Ascending aorta (tissue), 2 donors: ENCODE measurements at places on chromosomes 16 and 17.

DNA sequence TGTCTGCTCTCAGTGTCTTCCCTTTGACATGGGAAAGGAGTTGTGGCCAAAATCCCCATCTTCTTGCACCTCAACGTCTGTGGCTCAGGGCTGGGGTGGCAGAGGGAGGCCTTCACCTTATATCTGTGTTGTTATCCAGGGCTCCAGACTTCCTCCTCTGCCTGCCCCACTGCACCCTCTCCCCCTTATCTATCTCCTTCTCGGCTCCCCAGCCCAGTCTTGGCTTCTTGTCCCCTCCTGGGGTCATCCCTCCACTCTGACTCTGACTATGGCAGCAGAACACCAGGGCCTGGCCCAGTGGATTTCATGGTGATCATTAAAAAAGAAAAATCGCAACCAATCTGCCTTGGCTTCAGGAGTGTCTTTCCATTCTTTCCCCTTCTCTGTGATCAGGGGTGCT lies 918 bp upstream of the MRM1 start:
- H3K27ac ChIP-seq: peak overlapping the region; percentile 87
- H3K4me1 ChIP-seq: peaks cover 3% of the 10 kb centered on the region
- DNase-seq: no peak
- no peaks in the 10 kb centered on the region for H3K27me3 ChIP-seq

DNA sequence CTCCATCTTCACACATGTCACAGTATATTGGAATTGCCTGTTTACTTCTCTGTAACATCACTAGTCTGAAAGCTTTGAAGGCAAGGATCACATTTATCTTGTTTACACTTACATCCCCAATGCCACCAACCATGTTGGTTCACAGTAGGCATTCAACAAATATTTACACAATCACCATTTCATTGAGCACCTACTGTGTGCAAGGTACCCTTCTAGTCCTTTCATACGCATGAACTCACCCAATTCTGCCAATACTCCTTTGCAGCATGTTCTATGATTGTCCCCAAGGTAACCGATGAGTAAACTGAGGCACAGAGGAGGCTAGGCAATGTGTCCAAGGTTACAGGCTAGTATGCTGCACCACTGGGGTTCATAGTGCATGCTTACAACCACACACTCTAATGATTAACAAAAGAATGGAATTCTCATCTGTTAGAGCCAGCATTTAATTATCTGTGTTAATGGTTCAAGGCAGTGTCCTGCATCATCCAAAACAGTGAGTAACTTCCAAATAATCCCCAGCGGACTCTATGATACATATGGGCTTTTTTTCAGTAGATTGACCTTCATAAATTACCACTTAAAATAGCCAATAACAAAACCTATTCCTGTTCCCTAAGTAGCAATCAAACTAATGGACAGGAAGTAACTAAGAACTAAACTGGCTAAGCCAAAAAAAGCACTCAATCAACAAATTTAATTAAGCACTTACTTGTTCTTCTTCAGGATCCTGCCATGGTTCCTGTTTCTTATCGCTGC lies 364.5 kb upstream of the XYLT1 start:
- no peak for DNase-seq
- H3K36me3 ChIP-seq: no peaks in the 10 kb centered on the region
- no peaks in the 10 kb centered on the region for H3K27me3 ChIP-seq
- no peak overlapping the region for H3K4me3 ChIP-seq
- no peak overlapping the region for H3K27ac ChIP-seq

- no peak overlapping the region for H3K4me3 ChIP-seq
- no peaks in the 10 kb centered on the region for H3K36me3 ChIP-seq
- no peak for DNase-seq
- H3K27me3 ChIP-seq: no peaks in the 10 kb centered on the region
- H3K4me1 ChIP-seq: no peaks in the 10 kb centered on the region
Observed at GRCh38 chr17:70955441-70955840, 786.1 kb downstream of the KCNJ2 start.

- no peak overlapping the region for H3K4me3 ChIP-seq
- H3K4me1 ChIP-seq: no peaks in the 10 kb centered on the region
- DNase-seq: no peak
Observed at GRCh38 chr16:9964426-9964825, 217.8 kb downstream of the GRIN2A start.

DNA sequence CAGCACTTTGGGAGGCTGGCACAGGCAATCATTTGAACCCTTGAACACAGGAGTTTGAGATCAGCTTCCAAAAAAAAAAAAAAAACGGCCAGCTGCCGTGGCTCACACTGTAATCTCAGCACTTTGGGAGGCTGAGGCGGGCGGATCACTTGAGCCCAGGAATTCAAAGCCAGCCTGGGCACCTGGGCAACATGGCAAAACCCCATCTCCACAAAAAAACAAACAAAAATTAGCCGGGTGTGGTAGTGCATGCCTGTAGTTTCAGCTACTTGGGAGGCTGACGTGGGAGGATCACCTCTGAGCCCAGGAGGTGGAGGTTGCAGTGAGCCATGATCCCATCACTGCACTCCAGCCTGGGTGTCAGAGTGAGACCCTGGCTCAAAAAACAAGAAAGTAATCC lies 39.0 kb downstream of the GRB2 start:
- no peak overlapping the region for H3K27ac ChIP-seq
- DNase-seq: no peak
- H3K27me3 ChIP-seq: no peaks in the 10 kb centered on the region
- no peak overlapping the region for H3K4me3 ChIP-seq
- H3K4me1 ChIP-seq: peaks cover 8% of the 10 kb centered on the region

GRCh38 chr16:4744555-4745273 lies 10.4 kb downstream of the DNAAF8 start:
- no peaks in the 10 kb centered on the region for H3K36me3 ChIP-seq
- no peak overlapping the region for H3K27ac ChIP-seq
- DNase-seq: no peak
- H3K4me1 ChIP-seq: no peaks in the 10 kb centered on the region
- H3K27me3 ChIP-seq: no peaks in the 10 kb centered on the region
- H3K4me3 ChIP-seq: no peak overlapping the region

GRCh38 chr17:70202840-70203239 lies 33.5 kb downstream of the KCNJ2 start:
- H3K36me3 ChIP-seq: no peaks in the 10 kb centered on the region
- H3K27me3 ChIP-seq: no peaks in the 10 kb centered on the region
- no peak for DNase-seq
- no peak overlapping the region for H3K27ac ChIP-seq
- no peak overlapping the region for H3K4me3 ChIP-seq

GRCh38 chr17:81131486-81132196 lies 33.7 kb upstream of the PVALEF start:
- H3K27me3 ChIP-seq: no peaks in the 10 kb centered on the region
- DNase-seq: no peak
- no peak overlapping the region for H3K4me3 ChIP-seq
- H3K36me3 ChIP-seq: no peaks in the 10 kb centered on the region

DNA sequence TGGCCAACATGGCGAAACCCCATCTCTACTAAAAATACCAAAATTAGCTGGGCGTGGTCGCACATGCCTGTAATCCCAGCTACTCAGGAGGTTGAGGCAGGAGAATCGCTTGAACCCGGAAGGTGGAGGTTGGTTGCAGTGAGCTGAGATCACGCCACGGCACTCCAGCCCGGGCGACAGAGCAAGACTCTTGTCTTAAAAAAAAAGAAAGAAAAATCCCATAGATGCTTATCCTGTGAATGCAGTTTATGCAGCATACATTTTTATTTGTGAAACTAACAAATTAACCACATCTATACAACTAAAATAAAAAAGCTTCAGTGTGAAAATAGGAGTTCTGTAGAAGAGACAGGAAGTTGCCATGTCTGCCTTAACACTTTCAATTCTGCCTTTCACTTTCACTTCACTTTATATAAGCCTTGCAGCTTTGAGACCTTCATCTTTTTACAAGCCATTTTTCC lies 7.1 kb downstream of the IGSF6 start:
- no peaks in the 10 kb centered on the region for H3K4me1 ChIP-seq
- no peaks in the 10 kb centered on the region for H3K36me3 ChIP-seq
- no peak for DNase-seq

DNA sequence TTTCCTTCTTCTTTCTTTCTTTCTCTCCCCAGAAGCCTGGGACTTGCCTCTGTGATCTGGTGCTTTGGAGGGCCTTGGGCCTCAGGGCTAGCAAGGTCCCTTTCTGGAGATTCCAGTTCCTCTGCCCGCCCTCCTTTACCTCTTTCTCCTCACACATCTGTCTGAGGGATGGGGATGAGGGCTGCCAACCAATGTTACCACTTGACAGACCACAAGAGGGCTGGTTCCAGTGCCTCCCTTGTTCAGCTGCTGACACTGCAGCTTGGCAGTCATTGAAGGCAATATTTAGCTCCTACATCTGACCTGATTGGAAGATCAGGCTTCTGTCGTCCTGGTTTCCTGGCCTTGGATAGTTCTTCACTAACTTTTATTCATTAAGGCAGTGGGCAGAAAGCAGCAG lies 3.6 kb upstream of the ZNF652 start:
- no peak overlapping the region for H3K27ac ChIP-seq
- H3K4me1 ChIP-seq: no peaks in the 10 kb centered on the region
- no peak overlapping the region for H3K4me3 ChIP-seq

DNA sequence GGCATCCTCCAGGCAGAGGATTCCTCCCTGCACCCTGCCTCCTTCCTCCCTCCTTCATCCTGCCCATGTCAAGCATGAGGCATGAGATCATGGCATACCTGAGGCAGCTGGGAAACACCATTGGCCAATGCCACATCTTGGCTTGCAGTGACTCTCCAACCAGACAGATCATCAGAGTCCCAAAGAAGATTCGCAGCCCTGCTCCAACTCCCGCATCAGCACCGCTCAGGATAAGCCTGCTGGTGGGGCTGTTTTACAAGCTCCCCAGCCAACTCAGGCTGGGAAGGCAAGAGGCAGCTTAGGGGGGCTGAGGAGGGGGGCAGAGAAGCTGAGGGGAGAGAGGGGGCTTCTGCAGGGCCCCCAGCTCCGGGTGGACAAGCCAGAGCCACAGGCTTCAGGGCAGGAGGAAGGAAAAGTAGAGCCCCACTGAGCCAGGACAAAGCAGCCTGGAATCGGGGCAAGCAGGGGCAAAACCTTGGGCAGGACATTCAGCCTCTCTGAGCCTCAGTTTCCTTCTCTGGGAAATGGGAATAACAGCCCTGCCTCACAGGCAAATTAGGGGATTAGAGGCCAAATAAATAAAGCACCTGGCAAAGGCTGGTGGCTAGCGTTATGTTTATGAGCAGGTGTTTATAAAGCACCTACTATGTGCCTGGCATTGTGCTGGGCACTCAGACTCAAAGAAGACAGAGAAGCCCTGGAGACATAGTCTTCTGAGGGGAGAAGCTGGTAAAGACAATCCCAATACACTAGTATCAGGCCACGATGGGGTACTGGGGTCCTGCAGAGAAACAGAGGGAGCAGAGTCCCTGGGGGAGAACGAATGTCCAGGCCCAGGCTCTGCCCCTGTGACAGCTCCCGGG lies 88.1 kb downstream of the GOSR1 start:
- no peaks in the 10 kb centered on the region for H3K36me3 ChIP-seq
- H3K4me3 ChIP-seq: no peak overlapping the region
- DNase-seq: no peak
- no peak overlapping the region for H3K27ac ChIP-seq
- H3K27me3 ChIP-seq: no peaks in the 10 kb centered on the region

DNA sequence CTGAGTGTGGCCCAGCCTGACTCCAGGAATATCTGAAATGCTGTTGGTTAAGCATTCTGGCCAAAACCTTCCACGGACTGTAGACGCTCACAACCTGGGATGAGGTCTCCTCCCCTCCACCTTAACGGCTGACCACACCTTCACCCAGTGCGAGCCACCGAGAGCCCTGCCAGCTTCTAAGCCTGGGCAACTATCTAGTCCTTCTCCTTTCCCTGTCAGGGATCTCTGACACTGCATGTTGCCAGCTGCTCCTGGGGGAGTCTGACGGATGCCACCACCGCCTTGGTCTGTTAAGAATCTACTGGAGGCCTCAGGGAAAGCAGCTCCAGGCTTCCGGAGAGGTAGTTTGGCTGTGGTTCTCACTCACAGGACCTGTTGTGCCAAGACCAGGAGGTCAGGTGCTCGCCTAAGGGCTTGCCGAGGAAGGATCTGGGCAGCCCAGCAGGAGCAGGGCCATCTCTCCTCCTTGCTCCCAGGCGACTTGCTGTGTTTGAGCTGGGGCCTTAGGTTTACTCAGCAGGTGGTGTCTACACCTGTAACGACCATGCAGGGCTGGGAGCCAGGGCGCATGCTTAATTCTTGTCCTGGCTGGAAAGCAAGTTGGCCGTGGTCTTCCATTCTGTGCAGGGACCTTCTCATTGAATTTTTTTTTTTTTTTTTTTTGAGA lies 111.8 kb downstream of the NTN1 start:
- H3K4me1 ChIP-seq: no peaks in the 10 kb centered on the region
- H3K27ac ChIP-seq: no peak overlapping the region
- no peak overlapping the region for H3K4me3 ChIP-seq
- no peaks in the 10 kb centered on the region for H3K36me3 ChIP-seq

GRCh38 chr16:74291577-74292208 lies 4.9 kb upstream of the PSMD7 start:
- H3K4me1 ChIP-seq: no peaks in the 10 kb centered on the region
- no peaks in the 10 kb centered on the region for H3K36me3 ChIP-seq
- no peak overlapping the region for H3K4me3 ChIP-seq
- no peak overlapping the region for H3K27ac ChIP-seq
- no peaks in the 10 kb centered on the region for H3K27me3 ChIP-seq
- no peak for DNase-seq

GRCh38 chr17:58325289-58325726 lies 3.3 kb downstream of the TSPOAP1 start:
- H3K36me3 ChIP-seq: no peaks in the 10 kb centered on the region
- H3K27me3 ChIP-seq: no peaks in the 10 kb centered on the region
- peaks cover 3% of the 10 kb centered on the region for H3K4me1 ChIP-seq
- DNase-seq: no peak
- H3K4me3 ChIP-seq: peak overlapping the region; percentile 90
- H3K27ac ChIP-seq: no peak overlapping the region

GRCh38 chr16:73420676-73421075 lies 372.7 kb upstream of the ZFHX3 start:
- peak overlapping the region; percentile 3 for H3K4me3 ChIP-seq
- no peaks in the 10 kb centered on the region for H3K36me3 ChIP-seq
- no peaks in the 10 kb centered on the region for H3K4me1 ChIP-seq
- DNase-seq: no peak

GRCh38 chr16:80743772-80744171 lies 60.6 kb downstream of the CDYL2 start:
- no peak overlapping the region for H3K27ac ChIP-seq
- H3K27me3 ChIP-seq: no peaks in the 10 kb centered on the region
- H3K4me1 ChIP-seq: no peaks in the 10 kb centered on the region
- DNase-seq: no peak
- H3K36me3 ChIP-seq: no peaks in the 10 kb centered on the region
- H3K4me3 ChIP-seq: no peak overlapping the region

- peak overlapping the region; percentile 39 for H3K27ac ChIP-seq
- no peaks in the 10 kb centered on the region for H3K4me1 ChIP-seq
- DNase-seq: no peak
- no peaks in the 10 kb centered on the region for H3K27me3 ChIP-seq
Observed at GRCh38 chr17:78818152-78818846, 22.3 kb downstream of the USP36 start.

GRCh38 chr16:29898804-29899515 lies 390 bp downstream of the SEZ6L2 start:
- peaks cover 4% of the 10 kb centered on the region for H3K27me3 ChIP-seq
- no peak overlapping the region for H3K27ac ChIP-seq
- DNase-seq: no peak
- H3K36me3 ChIP-seq: no peaks in the 10 kb centered on the region
- H3K4me1 ChIP-seq: peaks cover 7% of the 10 kb centered on the region
- H3K4me3 ChIP-seq: no peak overlapping the region

- H3K27ac ChIP-seq: no peak overlapping the region
- no peaks in the 10 kb centered on the region for H3K36me3 ChIP-seq
- DNase-seq: no peak
- H3K27me3 ChIP-seq: no peaks in the 10 kb centered on the region
Observed at GRCh38 chr17:9389111-9389527, 186.5 kb downstream of the STX8 start.
